ENCODE measurements at places on chromosomes 12 and 14.

DNA sequence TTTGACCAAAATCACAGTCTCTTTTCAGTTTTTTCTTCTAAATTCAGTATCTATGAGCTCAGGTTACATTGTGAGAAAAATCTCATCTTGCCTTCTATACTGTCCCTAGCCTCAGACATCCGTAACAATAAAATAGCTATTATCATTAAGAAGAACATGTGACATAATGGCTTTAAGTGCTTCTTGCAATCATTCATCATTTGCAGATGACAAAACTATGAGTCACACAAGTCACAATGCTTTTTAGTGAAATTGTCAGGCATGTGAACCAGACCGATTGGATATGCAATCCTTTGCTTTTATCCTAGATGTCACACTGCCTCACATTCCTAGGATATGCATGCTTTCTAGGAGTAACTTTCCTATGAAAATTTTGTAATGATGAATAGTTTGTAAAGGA is 313.1 kb downstream of the SLC6A15 start:
- no peak for DNase-seq

- DNase-seq, result no peak
These were observed 22.6 kb downstream of the ZFYVE21 start for GRCh38 chr14:103738166-103738565.

DNA sequence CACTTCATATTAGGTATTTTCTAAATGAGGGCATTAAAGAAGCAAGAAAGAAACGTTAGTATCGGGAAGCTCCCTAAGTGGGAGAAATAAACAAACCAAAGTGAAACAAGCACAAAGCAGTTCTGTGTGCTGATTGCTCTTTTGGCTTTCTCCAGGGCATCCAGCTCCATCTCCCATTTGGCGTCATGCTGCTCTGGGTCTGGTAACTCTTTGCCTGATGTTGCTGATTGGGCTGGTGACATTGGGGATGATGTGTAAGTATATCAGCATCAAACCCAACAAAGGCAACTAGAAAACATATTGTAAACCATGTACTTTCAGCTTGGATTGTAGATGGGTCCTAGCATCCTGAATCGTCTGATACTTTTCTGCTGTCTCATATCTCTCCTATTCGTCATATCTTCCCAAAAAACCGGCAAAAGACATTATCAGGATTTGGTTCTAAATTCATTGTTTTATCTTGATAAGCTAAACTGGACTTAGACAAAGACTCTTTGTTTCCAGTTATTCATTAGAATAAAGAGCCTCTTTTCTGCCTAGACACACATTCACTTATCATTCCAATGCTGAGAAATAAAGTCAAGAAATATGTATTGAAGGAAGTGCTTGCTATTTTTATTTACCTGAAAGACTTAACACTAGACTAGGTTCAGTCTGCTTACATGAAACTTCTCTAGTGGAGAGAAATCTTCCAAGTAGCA is 2.4 kb downstream of the CLEC12B start:
- DNase-seq, result no peak

DNA sequence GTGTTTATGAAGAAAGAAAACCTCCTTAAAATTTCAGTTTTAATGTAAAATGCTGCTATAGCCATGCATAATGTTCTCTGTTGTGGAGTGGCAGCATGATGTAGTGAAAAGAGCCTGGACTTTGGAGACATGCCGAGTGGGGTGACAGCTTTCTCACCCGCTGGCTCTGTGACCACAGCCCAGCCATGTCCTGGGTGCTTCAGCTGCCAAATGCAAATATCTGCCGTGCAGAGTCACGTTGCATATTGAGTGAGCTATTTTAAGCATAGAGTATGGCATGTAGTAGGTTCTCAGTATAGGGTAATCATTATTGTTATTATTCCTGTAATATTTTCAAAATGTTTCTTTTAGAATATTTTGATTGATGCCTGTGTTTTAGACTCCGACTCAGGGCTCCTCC is 15.5 kb upstream of the TCTN2 start:
- no peak for DNase-seq

GRCh38 chr12:2682296-2683251 is 112.2 kb upstream of the FKBP4 start:
- peak; percentile 28 for DNase-seq

DNA sequence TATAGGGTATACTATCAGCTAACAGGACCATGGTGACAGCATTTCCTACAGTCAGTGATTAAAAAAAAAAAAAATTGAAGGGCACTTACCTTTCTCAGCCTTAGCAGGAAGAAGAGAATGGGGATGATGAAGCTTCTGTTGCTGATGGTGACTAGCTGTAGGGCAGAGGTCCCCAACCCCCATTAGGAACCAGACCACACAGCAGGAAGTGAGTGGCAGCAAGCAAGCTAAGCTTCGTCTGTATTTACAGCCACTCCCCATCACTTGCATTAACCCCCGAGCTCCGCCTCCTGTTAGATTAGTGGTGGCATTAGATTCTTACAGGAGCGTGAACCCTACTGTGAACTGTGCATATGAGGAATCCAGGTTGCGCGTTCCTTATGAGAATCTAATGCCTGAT is 91.3 kb upstream of the USP44 start:
- no peak for DNase-seq

DNA sequence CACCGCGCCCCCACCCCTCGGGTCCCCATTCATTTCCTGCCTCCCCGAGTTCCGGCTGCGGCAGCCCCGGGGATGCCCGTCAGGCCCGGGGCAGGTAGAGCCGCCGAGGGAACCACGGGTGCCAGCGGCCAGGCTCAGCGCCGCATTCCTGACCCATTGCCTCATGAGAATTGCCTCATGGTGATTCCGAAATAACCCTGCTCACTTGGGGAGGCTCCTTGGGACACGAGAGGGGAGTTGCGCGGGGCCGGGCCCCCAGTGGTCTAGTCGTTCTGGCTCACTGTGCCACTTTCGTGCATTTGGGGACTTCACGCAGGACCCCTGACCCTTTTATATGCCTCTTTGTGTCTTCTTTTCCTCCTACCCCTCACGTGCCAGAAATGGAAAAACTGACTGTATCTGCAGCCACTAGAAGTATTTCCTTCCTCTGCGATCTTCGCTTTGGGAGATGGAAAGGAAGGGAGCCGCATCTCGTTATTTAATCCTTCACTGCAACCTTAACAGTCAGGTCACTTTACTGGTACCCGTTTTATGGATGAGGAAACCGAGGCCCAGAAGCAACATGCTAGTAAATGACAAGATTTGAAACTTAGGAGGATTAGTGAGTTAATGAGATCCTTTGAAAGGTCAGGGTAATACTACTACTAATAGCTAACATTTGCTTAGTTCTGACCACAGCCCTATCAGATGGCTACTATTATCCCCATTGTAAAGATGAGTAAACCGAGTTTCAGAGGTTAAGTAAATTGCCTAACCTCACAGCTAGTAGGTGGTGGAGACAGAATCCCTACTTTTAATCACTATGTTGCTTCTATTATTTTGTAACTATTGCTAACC is 768 bp downstream of the PTPN11 start:
- DNase-seq, result peak; percentile 87

DNA sequence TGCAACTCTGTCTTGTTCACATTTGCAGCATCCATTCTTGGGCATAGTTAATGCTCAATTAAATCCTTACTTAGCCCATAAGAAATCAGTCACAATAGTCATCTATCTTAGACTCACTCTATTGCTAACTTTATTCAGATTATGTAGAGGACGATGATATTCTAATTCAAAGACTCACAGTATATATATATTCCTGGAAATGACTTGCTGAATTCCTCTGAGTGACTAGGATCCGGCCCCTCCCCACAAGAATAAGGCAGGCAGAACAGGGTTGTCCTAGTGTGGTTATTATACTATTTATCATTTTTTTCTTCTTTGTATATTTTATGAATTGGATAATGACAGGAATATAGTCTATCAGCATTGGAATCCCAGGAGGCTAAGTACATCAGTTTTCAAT is 275.1 kb downstream of the TMTC2 start:
- no peak for DNase-seq

- no peak for DNase-seq
These were observed 50.8 kb upstream of the BBS10 start for GRCh38 chr12:76399040-76399439.

DNA sequence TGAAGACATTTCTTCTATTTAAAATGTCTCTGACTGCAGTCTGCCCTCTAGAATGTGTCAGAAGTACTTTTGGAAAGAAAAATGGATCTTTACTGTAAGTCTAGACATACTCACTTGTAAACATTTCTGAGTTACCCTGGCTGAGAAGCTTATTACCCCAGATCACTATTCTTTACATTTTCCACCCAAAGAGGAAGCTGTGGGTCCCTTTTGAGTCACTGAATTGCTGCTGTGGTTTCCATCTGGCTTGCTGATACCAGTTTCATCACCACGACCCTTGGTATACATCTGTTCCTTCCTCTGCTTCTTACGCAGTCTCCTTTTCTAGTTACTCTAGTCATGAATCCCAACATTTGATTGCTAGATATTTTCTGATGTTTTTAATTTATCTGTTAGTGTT is 20.2 kb upstream of the CLEC4D start:
- DNase-seq, result no peak

GRCh38 chr14:97866195-97866594 is 1069.0 kb downstream of the VRK1 start:
- DNase-seq, result no peak

DNA sequence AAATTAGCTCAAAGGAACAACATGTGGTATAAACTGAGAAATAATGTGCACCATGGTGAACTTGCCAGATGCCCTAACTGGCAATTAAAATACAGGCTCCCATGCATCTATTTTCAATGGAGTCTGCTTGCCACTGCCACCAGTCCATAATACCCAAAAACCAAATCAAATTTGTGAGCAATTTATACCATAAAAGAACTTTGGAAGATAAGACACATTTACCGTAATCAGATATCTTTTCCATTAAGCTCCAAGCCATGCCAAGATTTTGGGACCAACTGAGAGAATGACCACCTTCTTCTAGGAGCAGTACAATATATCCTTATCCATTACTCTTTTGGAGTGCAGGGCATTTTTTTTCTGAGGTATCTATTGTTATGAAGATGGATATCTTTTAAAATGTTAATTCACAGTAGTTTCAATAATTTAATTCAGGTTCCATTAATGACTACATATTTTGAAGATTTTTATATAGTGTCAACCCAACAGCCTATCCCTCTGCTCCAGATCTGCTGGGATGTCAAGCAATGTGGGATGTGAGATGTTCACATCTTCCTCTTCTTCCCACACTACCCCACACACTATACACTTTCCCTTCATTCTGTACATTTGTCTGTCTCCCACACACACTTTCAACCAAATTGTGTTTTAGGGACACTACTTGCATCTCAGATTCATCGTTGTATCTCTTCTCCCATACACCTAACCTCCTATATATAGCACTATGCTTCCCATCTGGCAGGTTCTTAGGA is 53.3 kb downstream of the KIF21A start:
- DNase-seq, result no peak

DNA sequence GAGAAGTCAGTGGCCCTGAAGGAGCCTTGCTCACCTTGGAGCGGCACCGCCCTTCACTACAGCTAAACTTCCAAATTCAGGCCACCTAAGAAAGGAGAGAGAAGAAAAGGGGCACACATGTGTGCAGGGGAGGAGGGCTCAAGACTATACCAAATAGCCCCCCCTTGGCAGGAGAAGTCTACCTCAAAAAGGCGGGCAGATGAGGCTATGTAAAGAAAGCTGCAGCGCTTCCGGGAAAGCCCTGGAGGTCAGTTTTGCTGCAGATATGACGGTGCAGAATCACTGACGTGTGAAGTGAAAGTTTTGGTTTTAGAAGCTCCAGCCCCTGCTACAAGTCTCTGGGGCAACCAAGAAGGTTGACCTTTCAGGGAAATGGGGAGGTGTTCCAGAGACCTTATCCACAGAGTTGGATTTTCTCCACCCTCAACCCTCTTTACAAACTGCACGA is 48.2 kb upstream of the PNMA1 start:
- no peak for DNase-seq

GRCh38 chr12:120231316-120232011 is 30.6 kb upstream of the RPLP0 start:
- peak; percentile 86 for DNase-seq

DNA sequence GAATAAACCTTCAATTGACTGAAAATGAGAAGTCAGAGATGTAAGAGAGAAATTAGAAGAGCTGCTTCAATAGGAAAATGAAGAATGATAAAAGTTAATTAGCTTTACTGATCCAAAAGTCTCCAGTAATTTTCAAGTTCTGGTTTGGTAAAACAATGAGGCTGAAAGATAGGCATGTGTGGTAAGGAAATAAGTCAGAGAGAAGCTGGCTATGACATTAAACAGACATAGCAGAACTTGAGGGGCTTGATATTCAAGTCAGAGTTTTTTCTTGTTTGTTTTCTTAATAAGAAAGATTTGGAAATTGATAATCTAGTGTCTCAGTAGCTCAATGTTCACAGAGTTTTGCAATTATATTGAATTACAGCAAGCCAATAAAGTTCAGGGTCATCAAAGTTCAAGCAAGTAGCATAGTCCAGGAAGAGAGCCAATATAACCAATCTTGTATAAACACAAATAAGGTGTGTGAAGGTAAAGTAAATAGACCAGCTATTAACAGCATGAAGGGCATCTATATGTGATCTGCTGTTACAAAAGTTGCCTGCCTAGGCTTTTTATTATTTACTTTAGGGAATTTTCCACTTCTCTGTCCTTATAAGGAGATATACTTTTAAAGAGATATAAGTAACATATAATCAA is 1111.5 kb downstream of the TRHDE start:
- DNase-seq, result no peak

DNA sequence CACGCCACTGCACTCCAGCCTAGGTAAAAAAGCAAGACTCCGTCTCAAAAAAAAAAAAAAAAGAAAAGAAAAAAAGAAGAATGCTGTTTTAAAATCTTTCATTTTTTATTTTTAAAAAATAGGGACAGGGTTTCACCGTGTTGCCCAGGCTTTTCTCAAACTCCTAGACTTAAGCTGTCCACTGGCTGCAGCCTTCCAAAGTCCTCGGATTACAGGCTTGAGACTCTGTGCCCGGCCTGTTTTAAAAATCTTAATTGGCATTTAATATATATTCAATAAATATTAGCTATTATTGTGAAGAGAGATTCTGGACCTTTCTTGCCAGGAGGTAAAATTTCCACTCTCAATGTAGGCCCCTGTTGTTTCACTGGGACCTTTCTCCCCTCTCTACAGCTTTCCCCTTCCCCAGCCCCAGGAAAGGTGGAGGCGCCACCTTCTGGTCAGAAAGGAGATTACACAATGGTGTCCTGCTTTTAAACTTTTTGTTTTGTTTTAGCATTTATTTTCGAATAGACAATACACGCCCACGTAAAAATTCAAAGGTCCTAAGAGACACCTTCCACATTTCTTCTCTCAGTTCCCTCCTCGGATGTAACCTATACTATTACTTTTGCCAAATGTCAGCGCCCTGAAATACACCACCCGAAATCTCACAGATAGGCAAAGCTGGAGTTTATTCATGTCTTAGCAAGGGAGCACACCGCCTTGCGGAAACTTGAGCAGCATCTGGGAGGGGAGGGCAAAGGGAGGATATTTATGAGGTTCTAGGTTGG is 23.8 kb upstream of the PHC1 start:
- peak; percentile 65 for DNase-seq

GRCh38 chr12:50579757-50580267 is 75.0 kb downstream of the DIP2B start:
- no peak for DNase-seq
